ENCODE measurements at places on chromosomes 5 and 9. TPM values are rescaled to one million over a fixed set of nuclear protein-coding genes. Genes with fewer than 3 reads are reported as not detected.

DNA sequence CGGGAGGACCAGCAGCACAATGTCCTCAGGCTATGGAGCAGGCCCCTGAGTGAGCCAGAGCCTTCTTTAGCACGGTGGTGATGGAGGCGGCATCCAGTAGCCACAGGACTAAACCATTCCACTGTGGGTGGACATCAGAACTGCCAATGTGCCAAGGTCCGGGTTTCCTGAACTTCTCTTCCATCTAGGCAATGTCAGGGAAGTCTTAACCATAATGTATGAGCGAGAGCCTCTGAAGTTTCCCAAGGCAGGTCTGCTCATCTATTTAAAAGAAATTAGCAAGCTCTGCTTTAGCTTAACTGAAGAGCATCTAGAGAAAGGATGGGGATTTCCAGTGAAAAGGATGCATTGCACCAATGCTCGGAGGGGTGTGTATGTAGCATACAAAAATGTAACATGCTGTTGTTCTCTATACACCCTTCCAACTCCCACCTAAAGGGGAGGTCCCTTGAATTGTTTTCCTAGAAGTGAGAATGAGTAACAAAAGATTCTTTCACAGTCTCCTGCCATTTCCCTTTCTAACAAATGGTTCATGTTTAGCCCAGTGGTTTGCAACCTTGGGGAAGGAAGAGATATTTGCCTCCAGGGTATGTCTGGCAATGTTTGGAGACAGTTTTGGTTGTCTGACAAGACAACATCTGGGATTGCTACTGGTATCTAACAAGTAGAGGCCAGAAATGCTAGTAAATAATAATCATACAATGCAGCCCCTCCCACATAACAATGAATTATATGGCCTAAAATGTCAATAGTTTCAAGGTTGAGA is 6.1 kb upstream of the RXFP3 start:
- no peak for DNase-seq
- H3K4me1 ChIP-seq: no peaks in the 10 kb centered on the region
- no peak overlapping the region for H3K4me3 ChIP-seq
- peaks cover 8% of the 10 kb centered on the region for H3K27me3 ChIP-seq

- peaks cover 6% of the 10 kb centered on the region for H3K4me1 ChIP-seq
- H3K27me3 ChIP-seq: peaks cover 17% of the 10 kb centered on the region
- no peak overlapping the region for H3K27ac ChIP-seq
- no peaks in the 10 kb centered on the region for H3K36me3 ChIP-seq
- DNase-seq: no peak
These were observed 119.0 kb downstream of the SV2C start for GRCh38 chr5:76202182-76202581.

DNA sequence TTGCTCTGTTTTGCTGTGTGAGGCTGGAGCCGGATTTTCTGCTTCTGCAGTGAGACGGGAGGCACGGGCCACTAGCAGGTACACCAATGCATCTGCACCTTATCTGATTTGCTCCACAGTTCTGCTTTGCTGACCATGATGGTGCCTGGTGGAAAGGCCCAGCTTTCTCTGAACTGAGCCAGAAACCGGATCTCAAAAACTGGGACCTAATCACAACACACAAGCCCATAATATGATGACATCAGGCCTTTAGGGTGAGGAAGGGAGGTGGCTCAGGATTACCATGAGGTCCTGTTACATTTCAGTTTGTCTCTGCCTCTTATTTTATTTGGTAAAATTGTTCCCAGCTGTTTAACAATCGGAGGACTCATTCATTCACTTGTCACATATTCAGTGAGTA is 49.8 kb downstream of the FGF1 start:
- no peak overlapping the region for H3K4me3 ChIP-seq
- peaks cover 2% of the 10 kb centered on the region for H3K4me1 ChIP-seq
- no peak for DNase-seq
- no peaks in the 10 kb centered on the region for H3K36me3 ChIP-seq

GRCh38 chr9:99491408-99492158 is 269.5 kb downstream of the SEC61B start:
- H3K4me3 ChIP-seq: no peak overlapping the region
- peaks cover 4% of the 10 kb centered on the region for H3K4me1 ChIP-seq

GRCh38 chr9:92686954-92687353 is 17.0 kb upstream of the IPPK start:
- no peak for DNase-seq
- no peak overlapping the region for H3K27ac ChIP-seq
- peaks cover 13% of the 10 kb centered on the region for H3K27me3 ChIP-seq

GRCh38 chr5:167489202-167489601 is 802.2 kb upstream of the WWC1 start:
- H3K27me3 ChIP-seq: no peaks in the 10 kb centered on the region
- H3K36me3 ChIP-seq: no peaks in the 10 kb centered on the region
- no peak overlapping the region for H3K27ac ChIP-seq
- DNase-seq: no peak
- no peaks in the 10 kb centered on the region for H3K4me1 ChIP-seq

DNA sequence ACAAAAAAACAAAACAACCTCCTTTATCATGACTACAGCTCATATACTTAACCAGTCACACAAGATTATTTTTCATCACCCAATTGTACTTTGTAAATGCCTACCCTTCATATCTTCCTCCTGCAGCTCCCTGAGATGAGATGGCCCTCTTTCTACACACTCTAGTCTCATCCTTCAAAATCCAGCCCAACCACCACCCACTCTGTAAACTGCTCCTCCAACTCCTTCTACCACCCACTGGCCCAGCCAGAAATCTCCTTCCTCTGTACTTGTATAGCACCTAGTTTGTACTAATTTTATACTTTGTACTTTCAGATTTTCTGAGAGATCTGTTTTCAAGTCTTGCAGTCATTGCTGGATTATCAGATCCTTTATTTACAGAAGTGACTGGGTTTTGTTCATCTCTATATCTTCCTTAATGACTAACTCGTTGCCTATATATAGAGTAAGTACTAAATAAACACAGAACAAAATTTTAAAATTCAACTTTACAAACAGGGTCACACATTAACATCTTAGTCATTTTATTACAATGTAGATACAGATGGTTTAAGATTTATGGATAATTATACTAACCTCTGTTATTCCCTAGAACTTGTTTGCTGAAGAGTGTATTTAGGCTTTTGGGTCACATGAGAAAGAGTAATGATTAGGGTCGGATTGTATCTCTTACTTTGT is 155.7 kb downstream of the NFIB start:
- H3K27me3 ChIP-seq: peaks cover 3% of the 10 kb centered on the region
- no peaks in the 10 kb centered on the region for H3K36me3 ChIP-seq
- no peak overlapping the region for H3K4me3 ChIP-seq
- no peak for DNase-seq

GRCh38 chr9:135275163-135275562 is 187.7 kb downstream of the OLFM1 start:
- no peaks in the 10 kb centered on the region for H3K4me1 ChIP-seq
- no peaks in the 10 kb centered on the region for H3K36me3 ChIP-seq
- peak overlapping the region; percentile 3 for H3K27ac ChIP-seq
- no peak for DNase-seq
- no peak overlapping the region for H3K4me3 ChIP-seq
- H3K27me3 ChIP-seq: no peaks in the 10 kb centered on the region

Gene SYK
- total RNA-seq: 0.92 TPM

Gene INSL6
- not detected for total RNA-seq

Gene CA9
- 0.40 TPM for total RNA-seq

Gene KCNT1
- total RNA-seq: 0.08 TPM

Data from activated CD4-positive, alpha-beta T cell treated with anti-CD3 and anti-CD28 coated beads, Interleukin-2, amount 10 ng/mL, durations not matched to agents 7 days and 5 days (primary cell).